ENCODE measurements at places on chromosomes 1 and 21. TPM values are rescaled to one million over a fixed set of nuclear protein-coding genes. Genes with fewer than 3 reads are reported as not detected.

DNA sequence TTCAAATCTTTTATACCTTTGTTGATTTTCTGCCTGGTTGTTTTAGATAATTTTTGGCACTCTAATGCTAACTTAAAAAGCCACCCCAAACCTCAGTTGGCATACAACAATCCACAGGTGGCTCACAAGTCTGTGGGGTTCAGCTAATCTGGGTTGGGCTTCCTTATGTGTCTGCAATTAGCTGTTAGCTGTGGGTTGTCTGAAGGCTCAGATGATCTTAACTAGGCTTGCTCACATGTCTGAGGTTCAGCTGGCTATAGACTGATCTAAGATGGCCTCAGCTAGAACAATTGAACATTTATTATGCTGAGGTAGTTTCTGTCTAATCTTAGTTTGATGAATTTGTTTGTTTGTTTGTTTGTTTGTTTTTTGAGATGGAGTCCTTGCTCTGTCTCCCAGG, 44.9 kb upstream of the ADAR start:
- no peak for DNase-seq

Gene OR14K1
- not detected for polyA plus RNA-seq

GRCh38 chr1:30111431-30111830, 612.0 kb downstream of the MATN1 start:
- DNase-seq: peak; percentile 38

Gene CD2
- polyA plus RNA-seq: not detected

Gene CFAP57
- 0.41 TPM for polyA plus RNA-seq

DNA sequence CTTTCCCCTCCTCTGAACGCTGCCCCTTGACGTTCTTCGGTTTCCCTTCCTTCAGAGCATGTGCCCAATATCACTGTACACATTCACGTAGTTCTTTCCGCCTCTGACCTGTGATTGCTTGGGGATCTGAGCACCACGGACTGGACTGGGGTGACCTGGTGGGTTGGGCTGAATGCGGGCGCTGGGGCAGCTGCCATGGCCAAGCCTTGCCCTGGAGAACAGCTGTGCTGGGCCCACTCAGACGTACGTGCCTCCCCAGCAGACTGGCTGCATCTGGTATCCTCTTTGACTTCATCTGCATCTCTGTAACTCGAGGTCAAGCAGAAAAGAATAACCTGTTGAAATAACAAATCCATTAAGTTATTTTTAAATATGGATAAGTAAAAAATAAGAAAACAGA, 35.1 kb upstream of the DISC1 start:
- DNase-seq: no peak

Gene SH3D21
- polyA plus RNA-seq: 3.4 TPM

- no peak for DNase-seq
These were observed 1505.2 kb downstream of the AMY1C start for GRCh38 chr1:105254906-105255305.

DNA sequence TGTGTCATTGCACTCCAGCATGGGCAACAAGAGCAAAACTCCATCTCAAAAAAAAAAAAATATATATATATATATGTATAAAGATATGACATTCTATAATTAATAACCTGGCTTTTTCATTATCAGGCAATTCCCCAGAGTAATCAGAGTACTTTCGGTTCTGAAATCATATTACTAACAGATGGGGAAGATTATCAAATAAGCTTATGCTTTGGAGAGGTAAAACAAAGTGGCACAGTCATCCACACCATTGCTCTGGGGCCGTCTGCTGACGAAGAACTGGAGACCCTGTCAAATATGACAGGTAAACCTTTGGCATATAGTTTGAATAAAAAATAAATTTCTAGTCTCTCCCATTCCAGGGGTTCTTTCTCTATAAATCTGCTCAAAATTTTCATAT, 58.5 kb upstream of the SH3GLB1 start:
- DNase-seq: no peak

Gene S100B
- polyA plus RNA-seq: 10.1 TPM

Gene HIVEP3
- 3.1 TPM for polyA plus RNA-seq

GRCh38 chr1:63261736-63262458, 60.5 kb upstream of the FOXD3 start:
- peak; percentile 15 for DNase-seq

- no peak for DNase-seq
These were observed 333.8 kb downstream of the PTPRU start for GRCh38 chr1:29569971-29570634.

DNA sequence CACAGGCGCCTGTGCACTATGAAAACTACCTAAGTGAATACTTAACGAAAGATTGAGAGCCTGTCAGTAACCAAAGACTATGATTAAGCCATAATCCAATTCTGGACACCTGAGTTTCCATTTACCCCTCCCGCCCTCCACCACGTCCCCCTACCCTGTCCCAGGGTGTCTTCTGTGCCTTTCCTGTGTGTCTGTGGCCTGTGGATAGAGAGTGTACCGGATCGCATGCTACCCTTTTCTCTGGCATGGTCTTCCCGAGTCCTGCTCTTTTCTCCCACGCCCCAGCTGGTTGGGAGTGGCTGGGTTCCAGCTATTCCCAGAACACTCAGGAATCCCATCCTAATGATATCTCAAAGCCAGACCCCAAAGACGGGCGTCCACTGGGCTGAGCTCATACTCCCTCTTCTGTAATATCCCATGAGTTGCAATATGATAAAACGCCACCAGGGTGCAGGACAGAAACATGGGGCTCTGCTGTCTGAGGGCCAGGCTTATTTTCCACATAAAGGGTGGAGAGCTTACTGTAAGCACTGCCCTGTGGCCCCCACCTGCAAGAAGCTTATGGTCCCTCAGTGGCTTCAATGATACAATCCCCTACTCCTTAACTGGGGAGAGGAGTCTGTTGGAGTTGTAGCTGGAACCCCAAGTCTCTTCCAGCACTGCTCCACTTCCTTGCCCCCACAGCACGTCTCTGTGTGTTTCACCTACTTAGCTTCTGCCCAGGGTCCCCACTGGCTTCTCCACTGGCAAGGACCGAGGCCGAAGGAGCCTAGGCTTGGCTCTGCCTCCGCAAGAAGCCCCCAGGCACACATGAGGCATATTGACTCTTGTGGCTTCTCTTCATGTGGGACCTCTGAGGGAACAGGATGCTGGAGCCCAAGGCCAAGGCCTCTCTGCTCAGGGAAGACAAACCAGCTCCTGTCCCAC, 17.6 kb upstream of the ALX3 start:
- DNase-seq: peak; percentile 36

Gene GPX7
- 136 TPM for polyA plus RNA-seq

DNA sequence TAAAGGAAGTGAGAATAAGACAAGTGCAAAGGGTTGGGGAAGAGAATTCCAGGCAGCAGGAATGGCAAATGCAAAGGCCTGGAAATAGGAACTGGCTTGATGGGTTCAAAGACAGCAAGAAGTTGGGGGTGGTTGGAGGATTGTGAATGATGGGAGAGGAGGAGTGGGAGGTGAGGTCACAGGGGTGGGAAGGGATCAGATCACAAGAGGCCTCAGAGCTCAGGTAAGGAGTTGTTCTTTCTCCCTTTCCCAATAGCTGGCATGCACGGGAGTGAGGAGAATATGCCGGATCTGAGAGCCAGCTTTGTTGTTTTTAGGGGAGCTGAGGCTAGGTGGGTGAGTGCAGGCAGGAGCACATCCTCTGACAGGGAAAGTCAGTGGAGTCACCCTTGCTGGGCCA, 94.0 kb upstream of the RAB3GAP2 start:
- no peak for DNase-seq

- DNase-seq: no peak
These were observed 13.7 kb upstream of the GORAB start for GRCh38 chr1:170518185-170518834.

Gene GBP1
- polyA plus RNA-seq: 10.1 TPM

Gene GCSAML
- polyA plus RNA-seq: 0.15 TPM

DNA sequence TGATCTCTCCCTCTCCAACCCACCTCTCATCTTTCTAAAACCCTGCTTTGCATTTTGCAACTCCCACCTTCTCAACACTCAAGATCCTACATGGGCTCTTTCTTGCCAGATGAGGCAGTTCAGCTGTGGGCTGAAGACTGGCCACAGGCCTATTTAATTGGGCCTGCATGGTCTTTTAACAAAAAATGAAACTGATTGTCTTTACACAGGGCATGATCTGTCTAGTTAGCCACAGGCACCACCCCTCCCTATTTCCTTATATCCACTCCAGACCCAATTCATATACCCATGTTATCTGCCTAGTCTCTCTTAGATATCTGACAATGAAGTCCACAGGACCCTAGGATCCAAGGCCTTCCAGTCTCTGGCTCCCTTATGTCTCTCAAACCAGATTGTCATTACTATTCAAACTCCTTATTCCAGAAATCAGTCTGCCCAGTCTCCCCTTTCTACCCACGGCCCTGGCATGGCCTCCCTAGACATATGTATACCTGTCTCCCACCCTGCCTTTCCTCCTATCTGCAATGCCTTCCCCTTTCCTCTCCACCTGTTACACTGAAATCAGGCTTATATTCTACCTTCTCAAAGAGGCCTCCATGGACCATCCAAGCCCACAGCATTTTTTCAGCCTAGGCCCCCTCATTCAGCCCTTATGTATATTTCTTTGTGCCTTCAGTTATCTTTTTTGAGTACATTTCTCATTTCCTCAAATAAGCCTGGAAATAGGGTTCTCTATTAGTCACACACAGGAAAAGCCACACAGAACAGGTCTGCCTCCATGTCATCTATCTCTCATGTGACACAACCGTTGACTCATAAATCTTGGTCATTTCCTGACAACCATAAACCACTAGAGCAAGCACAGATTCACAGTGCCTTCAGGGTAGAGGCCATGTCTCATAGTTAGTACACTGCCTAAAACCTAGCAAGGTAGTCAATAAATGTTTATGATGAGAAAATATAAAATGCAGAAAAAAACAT, 39.0 kb downstream of the LPAR3 start:
- DNase-seq: no peak

DNA sequence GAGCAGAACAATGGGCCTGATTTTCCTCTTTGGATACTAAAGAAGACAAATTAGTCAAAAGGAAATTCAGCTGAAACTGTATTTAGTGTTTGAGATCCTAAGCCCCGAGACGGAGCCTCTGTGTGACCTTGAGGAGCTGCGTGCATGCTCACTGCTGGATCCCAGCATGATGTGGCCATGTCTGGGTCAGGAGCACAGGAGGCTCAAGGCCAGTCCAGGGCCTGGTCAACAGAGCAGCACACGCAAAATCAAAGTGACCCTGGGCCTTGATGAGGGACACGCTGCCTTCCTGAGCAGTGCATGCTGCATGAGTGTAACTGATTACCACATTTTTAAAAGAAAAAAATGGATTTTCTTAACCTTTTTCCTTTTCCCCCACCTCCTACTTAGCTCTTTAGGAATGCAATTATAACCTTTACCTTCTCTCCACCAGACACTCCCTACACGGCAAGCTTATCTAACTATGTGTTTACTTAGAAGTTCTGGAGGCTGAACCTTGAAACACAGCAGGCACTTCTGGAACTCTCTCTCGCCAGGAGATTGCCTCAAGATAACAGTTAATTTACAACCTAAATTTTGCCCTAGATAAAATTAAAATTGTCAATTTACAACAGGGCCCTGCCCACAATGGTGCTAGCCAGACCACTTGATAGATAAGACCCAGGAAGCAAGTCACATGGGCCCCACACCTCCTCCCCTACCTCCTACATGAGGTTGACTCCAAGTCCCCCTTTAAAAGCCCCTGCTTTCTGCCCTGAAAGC, 144.6 kb downstream of the LRIG2 start:
- DNase-seq: no peak

DNA sequence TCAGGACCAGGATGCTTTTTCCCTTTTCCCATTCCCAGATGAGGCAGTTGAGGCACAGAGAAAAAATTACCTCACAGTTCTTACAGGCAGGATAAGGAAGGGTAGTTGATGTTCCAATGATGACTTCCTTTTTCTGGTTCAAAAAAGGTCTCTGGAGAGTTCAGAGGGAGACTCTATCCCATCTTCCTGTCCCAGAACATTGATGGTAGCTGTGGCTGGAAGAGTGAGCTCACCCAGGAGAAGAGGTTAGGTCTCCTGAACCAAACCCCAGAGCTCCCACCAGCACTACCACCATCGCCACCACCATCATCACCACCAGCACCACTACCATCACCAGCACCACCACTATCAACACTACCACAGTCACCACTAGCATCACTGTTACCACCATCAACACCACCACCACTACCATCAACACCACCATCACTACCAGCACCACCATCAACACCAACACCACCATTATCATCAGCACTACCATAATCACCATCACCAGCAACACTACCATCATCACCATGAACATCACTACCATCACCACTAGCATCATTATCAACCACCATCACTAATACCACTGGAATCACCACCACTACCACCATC, 105.5 kb upstream of the RUNX3 start:
- DNase-seq: no peak

Gene ADAM30
- not detected for polyA plus RNA-seq

DNA sequence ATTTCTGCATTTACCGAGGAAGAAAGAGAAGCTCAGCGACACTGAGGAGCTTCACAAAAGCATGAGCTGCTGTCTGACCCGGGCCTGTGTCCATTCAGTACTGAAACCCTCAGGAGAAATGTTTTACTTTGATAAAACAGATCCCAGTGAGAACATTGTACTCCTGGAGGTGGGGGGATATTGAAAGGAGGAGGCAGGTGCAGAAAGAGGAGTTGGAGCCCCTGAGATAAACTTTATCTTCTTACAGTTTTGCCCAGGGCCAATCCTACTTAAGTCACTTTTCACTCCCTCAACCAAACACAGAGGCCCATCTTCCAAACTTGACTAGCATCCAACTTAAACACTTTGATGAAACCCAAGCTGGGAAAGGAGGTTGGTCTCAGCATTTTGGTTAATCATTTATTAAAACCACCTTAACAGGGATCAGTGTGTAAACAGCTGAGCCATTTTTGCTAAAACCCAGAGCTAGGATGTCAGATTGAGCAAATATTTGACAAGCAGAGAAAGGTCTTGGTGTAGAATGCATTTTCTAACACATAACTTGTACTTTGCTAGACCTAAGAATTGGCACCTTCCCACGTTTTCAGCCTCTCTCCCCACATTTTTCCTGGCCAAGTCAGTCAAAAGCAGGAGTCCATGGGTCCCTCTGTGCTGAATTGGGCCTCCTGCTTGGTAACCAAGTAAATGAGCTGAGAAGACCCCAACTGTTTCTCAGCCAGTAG, 32.5 kb upstream of the SARS1 start:
- no peak for DNase-seq

GRCh38 chr1:53078333-53079101, 16.5 kb downstream of the PODN start:
- DNase-seq: no peak

Gene OLFM3
- polyA plus RNA-seq: 0.23 TPM

- DNase-seq: no peak
These were observed 97.8 kb downstream of the FMN2 start for GRCh38 chr1:240189386-240189989.

- DNase-seq: no peak
These were observed 6.7 kb upstream of the PDPN start for GRCh38 chr1:13576926-13577325.
